Stimulated activated CD8-positive, alpha-beta memory T cell treated with anti-CD3 and anti-CD28 coated beads, Interleukin-7, amount 100 ng/mL, for 4 hours (primary cell): ENCODE measurements at places on chromosomes 5 and 9.
A peak's percentile ranks its signal among the peaks of the same experiment; 100 is the strongest.

GRCh38 chr9:84174486-84174885, 166.1 kb downstream of the SLC28A3 start:
- no peak for DNase-seq

DNA sequence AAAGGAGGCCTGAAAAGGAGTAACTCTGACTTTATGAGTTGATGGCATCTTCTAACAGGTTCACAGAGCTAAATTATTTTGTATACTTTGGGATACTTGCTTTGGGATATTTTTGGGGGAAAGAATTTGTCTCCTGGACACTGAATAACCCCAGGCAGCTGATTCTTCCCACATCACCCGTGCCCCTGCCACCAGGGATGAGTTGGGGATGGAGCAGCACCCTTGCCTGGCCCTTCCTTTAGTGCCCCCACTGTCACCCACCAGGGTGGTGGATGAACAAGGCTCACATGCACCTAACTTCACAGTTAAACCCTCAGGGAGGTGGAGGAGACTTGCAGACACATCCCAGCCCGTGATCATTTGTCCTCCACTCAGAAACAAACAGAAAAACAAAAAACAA, 2.3 kb upstream of the ADAMTS2 start:
- no peak for DNase-seq

GRCh38 chr5:151555760-151556576, 35.2 kb downstream of the FAT2 start:
- DNase-seq = no peak

DNA sequence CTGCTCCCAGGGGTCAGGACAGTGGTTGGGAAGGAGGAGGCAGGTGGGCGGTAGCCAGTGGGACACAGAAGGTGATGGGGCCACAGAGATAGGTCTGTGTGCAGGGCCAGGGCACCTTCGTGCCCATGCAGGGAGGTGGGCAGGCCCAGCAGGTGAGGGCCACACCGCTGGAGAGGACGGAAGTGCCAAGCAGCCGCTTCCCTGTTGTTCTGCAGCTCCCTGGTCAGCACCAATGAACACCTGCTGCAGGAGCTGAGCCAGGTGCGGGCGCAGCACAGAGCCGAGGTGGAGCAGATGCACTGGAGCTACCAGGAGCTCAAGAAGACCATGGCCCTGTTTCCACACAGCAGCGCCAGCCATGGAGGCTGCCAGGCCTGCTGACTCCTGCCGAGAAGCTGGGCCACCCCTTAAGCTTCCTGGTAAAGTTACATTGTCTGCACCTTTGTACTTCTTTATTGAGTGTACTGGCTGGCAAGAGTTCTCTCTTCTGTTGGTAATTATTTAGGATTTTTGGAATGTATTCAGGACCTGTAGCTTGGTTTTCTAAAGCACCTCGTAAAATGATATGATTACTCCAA, 40.3 kb downstream of the TPPP start:
- no peak for DNase-seq

DNA sequence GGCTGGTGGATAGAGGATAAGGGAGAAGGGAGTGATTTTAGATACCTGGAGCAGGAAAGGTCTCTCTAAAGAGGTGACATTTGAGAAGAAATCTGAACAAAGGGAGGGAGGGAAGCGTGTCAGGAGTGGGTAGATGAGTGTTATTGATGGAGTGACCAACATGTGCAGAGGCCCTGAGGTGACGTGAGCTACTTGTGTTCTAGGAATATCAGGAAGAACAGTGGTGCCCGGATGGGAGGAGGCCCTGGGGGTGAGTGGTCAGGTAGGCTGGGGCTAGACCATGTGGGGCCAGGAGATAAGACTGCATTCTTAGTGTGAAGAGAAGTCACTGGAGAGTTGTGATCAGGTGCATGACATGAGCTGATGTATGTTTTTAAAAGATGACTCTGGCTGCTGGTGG, 256.2 kb downstream of the ARHGAP26 start:
- no peak for DNase-seq

GRCh38 chr9:33227008-33227398, 13.0 kb upstream of the SPINK4 start:
- no peak for DNase-seq

DNA sequence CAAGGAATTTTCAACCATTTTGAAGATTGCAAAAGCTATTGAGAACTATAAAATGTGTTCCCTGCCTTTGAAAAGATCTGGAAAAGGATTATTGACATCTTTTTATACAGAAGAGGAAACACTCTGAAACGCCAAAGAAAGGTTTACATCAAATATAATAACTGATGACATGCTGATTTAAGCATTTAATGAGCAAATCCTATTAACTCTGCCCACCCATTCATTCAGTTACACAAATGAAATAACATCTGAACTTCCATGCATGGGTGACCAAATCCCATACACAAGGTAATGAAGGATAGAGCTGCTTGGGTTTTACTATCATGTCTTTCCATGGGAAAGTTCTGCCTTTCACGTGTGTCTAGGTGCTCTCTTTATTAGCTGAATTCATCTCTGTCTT, 589.4 kb upstream of the WWC1 start:
- DNase-seq = no peak

DNA sequence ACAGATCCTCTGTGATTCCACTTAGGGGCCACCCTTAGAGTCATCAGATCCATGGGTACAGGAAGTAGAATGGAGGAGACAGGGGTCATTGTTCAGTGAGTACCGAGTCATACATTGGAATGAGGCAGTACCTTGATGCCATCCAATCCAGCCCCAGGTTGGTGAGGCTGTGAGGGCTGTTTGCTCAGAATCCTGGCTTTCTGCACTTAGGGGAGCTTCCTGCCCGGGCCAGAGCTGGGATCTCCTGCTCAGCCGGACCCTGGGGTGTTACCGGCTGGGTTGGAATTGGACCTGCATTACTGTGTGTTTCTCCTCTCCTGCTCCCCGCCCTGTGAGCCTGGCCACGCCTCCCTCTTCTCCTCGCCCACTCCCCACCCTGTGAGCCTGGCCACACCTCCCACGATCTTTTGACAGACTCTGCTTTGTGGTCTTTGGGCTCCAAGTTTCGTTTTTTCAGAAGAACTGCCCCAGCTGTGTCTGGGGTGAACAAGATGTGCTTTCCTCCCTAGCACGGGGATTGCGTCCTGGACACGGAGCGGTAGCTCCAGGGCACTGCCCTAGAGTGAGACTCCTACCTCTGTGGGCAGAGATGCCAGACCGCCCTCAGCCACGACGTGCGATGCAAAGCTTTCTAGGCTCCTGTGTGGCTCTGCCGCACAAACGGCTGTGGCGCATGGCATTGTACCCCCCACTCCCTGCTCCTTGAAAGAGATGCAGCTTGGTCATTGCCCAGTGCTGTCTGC, 15.4 kb downstream of the TRAF2 start:
- peak; percentile 67 for DNase-seq

- DNase-seq = no peak
These were observed 391 bp downstream of the RALGDS start for GRCh38 chr9:133120501-133121197.

- DNase-seq = no peak
These were observed 12.8 kb upstream of the RPS23 start for GRCh38 chr5:82290908-82291307.

DNA sequence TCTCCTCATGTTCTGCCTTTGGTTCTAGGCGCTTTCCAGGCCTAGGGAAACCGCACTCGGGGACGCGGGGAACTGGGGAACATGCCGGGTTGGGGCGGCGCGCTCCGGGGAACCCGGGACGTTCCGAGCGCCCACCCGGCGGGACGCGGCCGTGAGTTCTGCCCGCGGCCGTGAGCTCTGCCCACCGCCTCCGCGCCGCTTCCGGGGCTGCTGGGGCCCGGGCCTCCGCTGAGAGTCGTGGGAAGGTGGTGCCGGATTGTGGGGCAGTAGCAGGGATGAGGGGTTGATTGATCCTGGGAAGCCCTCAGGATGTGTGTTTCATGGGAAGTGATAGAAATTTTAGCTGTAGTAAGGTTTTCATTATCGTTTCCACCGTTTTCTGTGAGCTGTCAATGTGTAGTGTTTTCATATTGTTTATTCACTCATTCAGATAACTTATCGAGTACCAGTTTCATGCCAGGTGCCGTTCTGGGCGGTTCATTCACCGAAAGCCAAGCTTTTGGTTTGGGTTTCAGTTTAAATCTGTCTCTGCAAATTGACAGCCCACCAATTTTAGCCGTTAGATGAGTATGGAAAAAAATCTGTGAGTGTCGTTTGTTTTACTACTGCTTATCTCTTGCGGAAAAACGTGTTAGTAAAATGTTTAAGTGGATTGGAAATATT, 657 bp downstream of the MTRR start:
- DNase-seq = no peak

GRCh38 chr9:130713286-130713960, 19.8 kb downstream of the EXOSC2 start:
- no peak for DNase-seq

DNA sequence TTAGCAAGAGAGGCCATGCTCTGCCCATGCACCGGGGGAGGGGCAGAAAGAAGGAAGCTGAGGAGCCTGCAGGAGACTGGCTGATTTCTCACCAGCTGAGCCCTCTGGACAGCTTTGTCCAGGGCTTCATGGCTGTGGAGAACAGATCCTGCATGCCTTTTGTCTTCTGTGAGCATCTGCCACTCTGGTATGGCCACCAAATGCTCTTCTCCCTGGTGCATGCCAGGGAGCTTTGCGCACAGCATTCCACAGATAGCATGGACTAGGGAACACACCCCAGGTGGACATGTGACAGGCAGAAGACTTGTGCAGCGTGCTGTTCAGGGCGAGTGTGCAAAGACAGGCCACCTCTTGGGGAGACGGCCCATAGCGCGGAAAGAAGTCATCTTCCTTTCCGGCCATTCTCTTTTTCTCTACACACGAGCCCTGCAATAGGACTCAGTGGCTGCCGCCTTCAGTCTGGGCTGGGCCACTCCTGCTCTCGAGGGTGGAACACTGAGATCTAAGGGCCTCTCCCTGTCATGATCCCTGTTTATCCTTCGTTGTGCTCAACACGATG, 56.7 kb downstream of the GADD45G start:
- no peak for DNase-seq

GRCh38 chr5:146026307-146027010, 78.9 kb downstream of the PLAC8L1 start:
- no peak for DNase-seq

DNA sequence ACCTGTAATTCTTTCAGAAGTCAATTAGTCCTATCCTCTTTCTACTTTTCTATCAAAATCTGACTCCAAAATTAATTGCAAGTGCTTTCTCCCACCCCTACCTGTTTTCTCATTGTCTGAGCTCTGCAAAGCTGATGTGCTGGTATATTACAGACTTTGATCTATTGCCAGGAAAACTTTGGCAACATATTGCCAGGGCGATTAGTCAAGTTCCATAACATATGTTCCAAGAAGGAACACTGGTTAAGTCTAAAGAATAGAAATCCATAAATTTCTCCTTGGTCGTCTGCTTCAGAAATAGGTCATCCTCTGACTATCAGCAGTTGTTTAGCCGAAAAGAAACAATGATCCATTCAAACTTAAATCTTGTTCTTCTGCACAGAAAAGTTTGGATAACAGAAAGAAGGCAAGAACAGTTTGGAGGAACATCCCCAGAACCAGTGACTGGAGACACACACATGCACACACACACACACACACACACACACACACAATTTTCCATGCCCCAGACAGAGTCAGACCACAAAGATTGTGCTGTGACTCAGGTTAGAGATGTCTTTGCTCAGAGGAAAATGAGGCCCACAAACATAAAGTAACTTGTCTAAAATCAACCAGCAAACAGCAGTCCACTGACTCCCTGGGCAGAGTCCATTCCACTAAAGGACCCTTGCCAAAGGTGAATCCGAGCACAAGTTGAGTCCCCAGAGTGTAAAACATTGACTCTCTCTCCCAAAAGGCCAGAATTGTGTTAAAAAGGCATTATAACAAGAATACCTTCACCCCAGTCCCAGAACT, 202.1 kb downstream of the DEPDC1B start:
- DNase-seq = no peak

DNA sequence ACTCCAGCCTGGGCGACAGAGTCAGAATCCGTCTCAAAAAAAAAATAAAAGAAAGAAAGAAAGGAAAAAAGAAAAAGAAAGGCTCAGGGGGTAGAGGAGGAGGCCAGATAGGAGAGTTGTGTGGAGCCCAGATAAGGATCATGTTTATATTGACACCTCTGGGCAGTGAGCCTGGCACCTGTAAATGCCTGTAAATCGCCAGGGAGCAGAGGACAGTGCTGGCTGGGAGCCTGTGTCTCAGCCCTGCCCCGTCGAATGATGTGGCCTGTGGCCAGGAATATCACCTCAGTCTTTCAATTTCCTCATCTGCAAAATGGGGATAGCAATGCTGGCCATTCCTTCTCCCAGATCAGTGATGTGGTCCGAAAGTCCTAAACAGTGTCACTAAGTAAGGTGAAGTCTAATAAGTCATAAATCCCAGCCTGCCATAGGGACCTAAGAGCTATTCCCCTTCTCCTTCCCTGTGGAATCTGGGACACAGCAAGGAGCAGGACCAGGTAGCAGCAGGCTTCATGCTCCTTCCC, 10.3 kb upstream of the ABO start:
- no peak for DNase-seq

DNA sequence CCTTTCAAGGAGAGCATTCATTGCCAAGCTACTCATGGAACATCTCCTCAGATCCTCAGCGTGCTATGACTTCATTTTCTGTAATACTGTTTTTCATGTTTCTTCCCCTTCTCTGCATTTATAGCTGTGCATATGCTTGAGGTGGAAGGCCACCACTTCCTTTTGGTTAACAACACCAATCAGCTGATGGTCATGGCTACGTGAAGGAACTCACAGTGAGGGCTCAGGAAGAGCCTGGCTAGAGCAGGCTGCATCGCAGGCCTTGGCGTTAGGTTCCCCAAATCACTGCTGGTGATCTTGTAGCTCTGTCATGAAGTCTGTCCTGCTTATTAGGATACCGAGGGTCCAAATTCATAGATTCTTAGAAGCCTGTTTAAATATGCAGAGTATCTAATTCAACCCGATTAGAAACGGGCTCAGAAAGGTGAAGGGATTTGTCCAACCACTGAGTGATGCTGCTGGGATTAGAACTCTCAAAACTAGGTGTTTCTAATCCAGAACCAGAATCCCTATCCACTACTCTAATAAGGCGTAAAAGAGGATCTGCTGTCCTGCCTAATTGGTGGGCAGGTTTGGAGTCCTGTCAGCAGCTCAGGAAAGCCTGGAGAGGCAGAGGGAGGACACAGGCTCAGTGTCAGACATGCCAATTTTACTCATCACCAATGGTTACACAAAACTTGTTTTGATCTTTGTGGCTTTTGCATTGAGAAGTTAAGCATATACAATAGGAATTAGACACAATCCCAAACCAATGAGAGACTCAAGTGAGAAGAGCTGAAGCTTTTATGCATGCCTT, 7.5 kb downstream of the SYK start:
- DNase-seq = no peak

- DNase-seq = no peak
These were observed 105.2 kb downstream of the TLE1 start for GRCh38 chr9:81584099-81584498.

- DNase-seq = no peak
These were observed 121.5 kb downstream of the MAST4 start for GRCh38 chr5:66717455-66718373.

GRCh38 chr9:119487118-119487827, 118.0 kb upstream of the BRINP1 start:
- DNase-seq = no peak

- DNase-seq = no peak
These were observed 4.6 kb upstream of the GLE1 start for GRCh38 chr9:128499920-128500319.
